ENCODE measurements at places on chromosomes 3 and 15. TPM values are rescaled to one million over a fixed set of nuclear protein-coding genes. Genes with fewer than 3 reads are reported as not detected.

The PROK2 gene
- total RNA-seq = not detected

The HGD gene
- 17.6 TPM for total RNA-seq

The ARPP21 gene
- not detected for total RNA-seq

The UPK1B gene
- total RNA-seq = 10.7 TPM

The SLC24A5 gene
- not detected for total RNA-seq

The SLTM gene
- total RNA-seq = 97.7 TPM

The CCNB2 gene
- 114 TPM for total RNA-seq

The CATSPER2 gene
- 0.89 TPM for total RNA-seq

The SMAD3 gene
- 225 TPM for total RNA-seq

The NR2E3 gene
- 0.38 TPM for total RNA-seq

The NPRL2 gene
- total RNA-seq = 13.5 TPM

The DPH6 gene
- total RNA-seq = 14.6 TPM

The SAMD7 gene
- not detected for total RNA-seq

The LNP1 gene
- total RNA-seq = 0.85 TPM

The ZBTB20 gene
- total RNA-seq = 0.73 TPM

The LCMT2 gene
- total RNA-seq = 8.6 TPM

The TUSC7 gene
- not detected for total RNA-seq

The ATRIP gene
- 9.3 TPM for total RNA-seq

The PLS1 gene
- total RNA-seq = 13.6 TPM

The PSMD6 gene
- 79.3 TPM for total RNA-seq

The LACTB gene
- total RNA-seq = 28.1 TPM

The IGDCC3 gene
- 0.09 TPM for total RNA-seq

The CCDC80 gene
- total RNA-seq = 64.6 TPM

The KBTBD13 gene
- not detected for total RNA-seq

The AADACL2 gene
- total RNA-seq = not detected

The SPTSSB gene
- not detected for total RNA-seq

The SPSB4 gene
- not detected for total RNA-seq

Measured in A549 treated with CpdA at 1 μM for 4 hours (cell line).